Body of pancreas (tissue), 4 donors: ENCODE measurements at places on chromosomes 5 and 9. TPM values are rescaled to one million over a fixed set of nuclear protein-coding genes. Genes with fewer than 3 reads are reported as not detected.
A peak's percentile ranks its signal among the peaks of the same experiment; 100 is the strongest.

Gene LPAR1
- total RNA-seq: 10.9 TPM

Gene TMEM215
- not detected for total RNA-seq

Gene SMIM32
- total RNA-seq: not detected

Gene SAXO1
- not detected for total RNA-seq

Gene AGXT2
- total RNA-seq: not detected

Gene ANKRD18B
- total RNA-seq: not detected

- peak; percentile 22 for DNase-seq
Observed at GRCh38 chr9:105053209-105053652, 125.3 kb upstream of the ABCA1 start.

DNA sequence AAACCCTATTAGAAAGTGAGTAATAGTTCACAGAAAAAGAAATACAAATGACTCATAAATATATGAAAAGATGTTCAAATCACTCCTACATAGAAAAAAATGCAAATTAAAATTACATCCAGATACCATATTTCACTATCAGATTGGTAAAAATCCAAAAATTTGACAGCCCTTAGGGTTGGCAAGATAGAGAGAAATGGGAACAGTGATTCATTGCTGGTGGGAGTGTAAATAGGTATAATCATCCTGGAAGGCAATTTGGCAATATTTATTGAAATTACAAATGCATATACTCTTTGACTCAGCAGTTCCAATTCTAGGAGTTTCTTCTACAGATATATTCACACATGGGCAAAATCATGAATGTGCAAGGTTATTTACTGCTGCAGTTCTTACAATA lies 273.5 kb downstream of the NR2F1-AS1 start:
- no peak for DNase-seq

- DNase-seq: no peak
Observed at GRCh38 chr5:17364987-17365810, 132.8 kb upstream of the TAF11L2 start.

GRCh38 chr5:40365342-40366330 lies 314.1 kb upstream of the PTGER4 start:
- no peak for DNase-seq

GRCh38 chr5:62795926-62796325 lies 217.3 kb downstream of the LRRC70 start:
- no peak for DNase-seq

DNA sequence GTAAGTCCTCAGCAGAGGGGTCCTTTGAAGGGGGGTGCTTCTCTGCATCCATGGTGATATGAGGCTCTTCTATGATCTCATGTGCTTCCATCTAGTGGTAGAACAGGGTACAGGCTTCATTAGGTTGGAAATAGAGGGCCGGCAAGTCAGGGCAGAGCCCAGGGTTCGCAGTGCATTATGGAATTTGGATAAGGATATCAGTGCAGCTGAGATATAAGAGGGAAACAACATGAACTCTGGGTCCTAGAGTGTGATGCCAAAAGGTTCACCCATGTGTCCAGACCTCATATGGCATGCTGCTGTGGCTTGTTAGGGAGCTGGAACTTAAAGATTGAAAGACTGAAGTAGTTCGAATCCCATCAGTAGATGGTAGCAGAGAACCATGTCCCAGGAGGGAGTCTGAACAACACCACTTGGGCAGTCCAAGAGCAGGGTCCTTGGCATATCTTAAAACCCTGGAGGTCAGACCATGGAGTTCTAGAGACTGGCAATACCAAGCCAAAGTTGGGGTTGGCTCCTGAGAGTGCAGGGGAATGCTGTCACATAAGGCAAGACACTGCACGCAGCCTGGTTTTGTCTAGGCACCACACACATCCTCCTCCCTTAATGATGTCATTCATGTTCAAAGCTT lies 2.3 kb downstream of the FAM221B start:
- peak; percentile 68 for DNase-seq
